ENCODE measurements at places on chromosomes 16 and 17.
A peak's percentile ranks its signal among the peaks of the same experiment; 100 is the strongest.

- no peak for DNase-seq
Measured at GRCh38 chr16:63223851-63224250, 1187.6 kb upstream of the CDH8 start.

- DNase-seq = peak; percentile 11
Measured at GRCh38 chr16:21264571-21265036, 13.5 kb downstream of the CRYM start.

GRCh38 chr16:10929853-10930754 is 12.2 kb downstream of the DEXI start:
- no peak for DNase-seq

- DNase-seq = no peak
Measured at GRCh38 chr16:87178977-87179376, 138.2 kb downstream of the C16orf95 start.

DNA sequence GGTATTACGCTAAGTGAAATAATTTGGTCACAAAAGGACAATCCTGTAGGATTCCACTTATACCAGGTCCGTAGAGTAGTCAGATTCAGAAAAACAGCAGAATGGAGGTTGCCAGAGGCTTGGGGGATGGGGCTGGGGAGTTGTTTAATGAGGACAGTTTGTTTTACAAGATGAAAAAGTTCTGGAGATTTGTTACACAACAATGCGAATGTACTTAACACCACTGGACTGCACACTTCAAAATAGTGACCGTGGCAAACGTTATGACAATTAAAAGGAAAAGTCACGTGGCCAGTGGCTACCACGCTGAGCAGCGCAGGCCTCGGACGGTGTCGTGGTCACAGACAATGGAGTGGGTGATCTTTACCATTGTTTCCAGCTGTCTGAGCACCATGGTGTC is 338.1 kb downstream of the SEC14L1 start:
- no peak for DNase-seq

All from activated CD8-positive, alpha-beta memory T cell treated with anti-CD3 and anti-CD28 coated beads for 24 hours (primary cell).